ENCODE measurements at places on chromosomes 3 and 15.
A peak's percentile ranks its signal among the peaks of the same experiment; 100 is the strongest.

- peak; percentile 93 for DNase-seq
Observed at GRCh38 chr3:168933614-168934013, 729.9 kb downstream of the MECOM start.

DNA sequence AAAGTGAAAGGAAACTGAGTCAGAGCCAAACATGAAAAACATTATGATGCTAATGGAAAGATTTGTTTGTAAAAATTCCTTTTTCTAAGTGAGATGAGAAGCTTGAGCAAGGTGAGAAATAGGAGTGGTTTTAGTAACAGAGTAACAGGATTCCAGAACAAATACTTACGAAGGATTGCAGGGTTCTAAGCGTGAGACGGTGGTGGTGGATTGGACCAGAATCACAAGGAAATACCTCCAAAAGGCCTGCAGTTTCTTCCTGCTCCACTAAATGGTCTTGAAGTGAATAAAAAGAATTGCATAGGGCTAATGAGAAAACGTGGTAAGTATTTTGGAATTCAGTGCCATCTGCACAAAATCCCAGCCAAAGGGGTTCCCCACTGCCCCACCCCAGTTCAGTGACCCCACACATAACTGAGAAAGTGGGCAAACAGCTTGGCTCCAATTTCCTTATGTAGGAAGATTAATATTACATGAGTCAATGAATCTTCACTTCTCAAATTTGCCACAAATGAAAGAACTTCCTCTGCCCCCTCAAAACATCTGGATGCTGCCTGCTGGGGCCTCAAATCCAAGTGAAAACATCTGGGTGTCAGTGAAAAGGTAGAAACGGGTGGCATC lies 283.8 kb upstream of the NR2F2 start:
- DNase-seq: no peak

GRCh38 chr3:78978037-78978436 lies 789.8 kb downstream of the ROBO1 start:
- peak; percentile 36 for DNase-seq

- DNase-seq: no peak
Observed at GRCh38 chr3:31952205-31952604, 28.9 kb downstream of the OSBPL10 start.

GRCh38 chr3:136728473-136728872 lies 23.7 kb downstream of the STAG1 start:
- DNase-seq: no peak

DNA sequence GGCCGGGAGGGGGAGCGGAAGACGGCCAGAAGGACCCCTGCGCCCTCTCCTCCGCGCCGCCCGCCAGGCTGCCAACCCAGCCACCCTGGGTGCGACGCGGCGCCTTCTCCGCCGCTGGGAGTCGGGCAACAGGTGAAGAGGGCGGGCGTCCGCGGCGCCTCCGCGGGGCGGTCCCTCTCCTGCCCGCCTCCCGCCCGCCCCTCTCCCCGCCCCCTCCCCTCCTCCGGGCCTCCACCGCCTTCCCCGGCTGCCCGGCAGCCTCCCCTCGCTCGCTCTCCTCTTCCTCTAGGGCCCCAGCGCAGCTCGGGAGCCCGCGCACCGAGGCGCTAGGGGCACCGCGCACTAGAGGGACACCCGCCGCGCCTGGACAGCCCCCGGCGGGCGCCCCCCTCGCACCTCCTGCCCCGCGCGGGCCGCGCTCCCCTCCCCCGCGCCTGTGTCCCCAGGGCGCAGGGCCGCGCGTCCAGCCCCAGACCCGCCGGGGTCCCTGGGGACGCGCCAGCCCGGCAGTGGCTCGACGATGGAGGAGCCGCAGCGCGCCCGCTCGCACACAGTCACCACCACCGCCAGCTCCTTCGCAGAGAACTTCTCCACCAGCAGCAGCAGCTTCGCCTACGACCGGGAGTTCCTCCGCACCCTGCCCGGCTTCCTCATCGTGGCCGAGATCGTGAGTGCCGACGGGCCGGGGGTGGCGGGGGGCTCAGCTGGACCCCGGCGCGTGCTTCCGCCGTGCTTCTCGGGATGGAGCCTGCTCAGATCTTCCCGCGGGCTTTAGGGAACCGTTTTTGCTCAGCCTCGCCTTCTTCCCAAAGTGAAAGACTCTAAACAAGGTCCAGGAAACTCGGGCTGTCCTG lies at the start of gene CMTM8:
TSS of gene CMTM8 (plus strand) at position 228 of the 854 bp plus-strand sequence. CDS start at position 521, 293 bp downstream.
- peak; percentile 76 for DNase-seq

GRCh38 chr3:13235079-13235478 lies 161.8 kb upstream of the IQSEC1 start:
- DNase-seq: no peak

DNA sequence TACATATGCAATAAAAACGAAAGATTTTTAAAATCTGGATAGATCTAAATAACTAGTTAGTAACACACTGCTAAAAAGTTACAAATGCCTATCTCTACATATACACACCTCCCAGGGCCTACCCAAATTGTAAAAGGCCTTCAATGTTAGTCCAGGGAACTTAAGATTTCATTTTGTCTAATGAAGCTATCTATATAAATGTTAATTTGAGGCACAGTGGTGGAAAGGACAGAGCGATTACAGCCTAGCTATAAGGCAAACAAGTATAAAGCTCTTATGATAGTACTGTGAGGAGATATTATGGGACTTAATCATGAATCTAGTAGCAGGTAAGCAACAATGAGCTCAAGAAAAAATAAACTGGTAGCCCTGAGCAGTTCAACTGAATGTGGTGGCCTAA lies 101.7 kb downstream of the STAG1 start:
- DNase-seq: no peak

GRCh38 chr15:40594429-40594836 lies 384 bp downstream of the KNL1 start:
- no peak for DNase-seq

- no peak for DNase-seq
Observed at GRCh38 chr3:143063018-143063417, 56.6 kb upstream of the CHST2 start.

GRCh38 chr15:75517233-75517632 lies 61.9 kb downstream of the PTPN9 start:
- DNase-seq: no peak

DNA sequence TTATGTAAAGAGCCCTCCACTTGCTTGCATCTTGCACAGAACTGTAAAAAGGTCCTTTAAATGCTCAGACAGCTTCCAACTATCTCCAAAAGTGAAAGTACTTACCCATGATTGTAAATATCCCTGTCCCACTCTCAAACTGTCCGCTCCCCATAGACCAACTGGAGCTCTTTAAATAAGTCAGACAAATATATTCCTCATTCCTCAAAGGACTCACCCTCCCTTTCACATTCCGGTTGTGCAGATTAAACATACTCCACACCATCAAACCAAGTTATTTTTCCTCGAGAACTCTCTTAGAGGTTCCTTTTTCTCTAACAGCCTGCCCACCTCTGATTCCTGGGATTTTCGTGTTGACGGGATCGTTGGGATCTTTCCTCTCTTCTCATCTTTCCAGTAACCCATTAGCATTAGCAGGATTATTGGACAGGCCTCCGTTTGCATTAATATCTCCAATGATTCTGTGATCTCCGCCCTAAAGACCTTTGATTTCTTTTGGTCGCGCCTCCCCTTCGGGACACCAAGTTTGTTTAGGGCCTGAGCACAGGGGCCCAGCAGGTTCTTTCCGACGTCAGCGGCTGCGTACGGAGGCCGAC lies 763 bp downstream of the GOLGB1 start:
- peak; percentile 44 for DNase-seq

GRCh38 chr15:78676424-78677110 lies 35.6 kb upstream of the CHRNB4 start:
- DNase-seq: no peak

DNA sequence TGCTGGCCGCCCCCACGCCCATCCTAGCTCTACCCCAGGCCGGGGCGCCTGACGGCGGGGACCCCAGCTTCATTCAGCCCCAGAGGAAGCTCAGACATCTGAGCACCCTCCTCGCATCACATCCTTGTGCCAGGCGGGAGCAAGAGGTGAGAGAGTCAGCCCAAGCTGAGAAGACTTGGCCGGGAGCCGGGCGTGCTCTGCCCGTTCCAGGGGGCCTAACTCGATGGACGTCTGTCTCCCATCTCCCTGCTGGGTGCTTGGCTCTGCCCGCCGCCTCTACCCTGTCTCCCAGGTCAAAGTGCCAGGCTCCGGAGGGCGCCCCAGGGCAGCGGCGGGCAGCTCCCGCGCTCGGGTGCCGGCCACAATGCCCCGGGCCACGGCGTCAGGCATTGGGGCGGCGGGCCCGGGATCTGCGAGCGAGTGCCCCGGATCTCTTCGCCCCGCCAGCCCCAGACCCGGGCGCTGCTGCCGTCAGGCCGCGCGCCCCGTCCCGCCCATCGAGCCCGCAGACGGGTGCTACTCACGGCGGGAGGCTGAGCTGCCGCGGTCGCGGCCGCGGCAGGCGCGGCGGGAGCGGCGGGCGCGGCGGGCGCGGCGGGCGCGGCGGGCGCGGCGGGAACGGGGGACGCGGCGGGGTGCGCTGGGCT lies 388 bp downstream of the DAPK2 start:
- no peak for DNase-seq

DNA sequence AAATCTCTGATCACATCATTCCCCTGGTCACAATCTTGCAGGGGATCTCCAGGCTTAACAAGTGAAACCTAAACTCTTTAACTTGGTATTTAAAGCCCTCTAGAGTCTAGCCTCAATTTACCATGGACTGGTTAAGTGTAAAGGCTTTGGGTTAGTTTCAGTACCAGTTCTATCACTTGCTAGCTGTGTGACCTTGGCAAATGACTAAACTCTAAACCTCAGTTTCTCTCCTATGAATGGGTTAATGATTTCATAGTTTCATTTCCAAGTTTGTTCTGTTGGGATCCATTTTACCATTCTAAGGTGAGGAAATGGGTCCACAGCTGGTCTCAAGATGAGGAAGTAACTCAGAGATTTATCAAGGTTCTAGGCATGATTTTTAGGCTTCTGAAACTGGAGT lies 38.8 kb upstream of the TIMP4 start:
- DNase-seq: no peak

GRCh38 chr3:187039100-187039722 lies 100.1 kb downstream of the RPL39L start:
- DNase-seq: no peak

GRCh38 chr15:43903864-43904290 lies 77.1 kb downstream of the WDR76 start:
- peak; percentile 83 for DNase-seq

- peak; percentile 60 for DNase-seq
Observed at GRCh38 chr15:74156678-74157411, 16.7 kb upstream of the ISLR start.

GRCh38 chr15:63030101-63030551 lies 12.4 kb upstream of the TPM1 start:
- no peak for DNase-seq

GRCh38 chr15:100913961-100914360 lies 5.2 kb upstream of the LRRK1 start:
- DNase-seq: no peak

DNA sequence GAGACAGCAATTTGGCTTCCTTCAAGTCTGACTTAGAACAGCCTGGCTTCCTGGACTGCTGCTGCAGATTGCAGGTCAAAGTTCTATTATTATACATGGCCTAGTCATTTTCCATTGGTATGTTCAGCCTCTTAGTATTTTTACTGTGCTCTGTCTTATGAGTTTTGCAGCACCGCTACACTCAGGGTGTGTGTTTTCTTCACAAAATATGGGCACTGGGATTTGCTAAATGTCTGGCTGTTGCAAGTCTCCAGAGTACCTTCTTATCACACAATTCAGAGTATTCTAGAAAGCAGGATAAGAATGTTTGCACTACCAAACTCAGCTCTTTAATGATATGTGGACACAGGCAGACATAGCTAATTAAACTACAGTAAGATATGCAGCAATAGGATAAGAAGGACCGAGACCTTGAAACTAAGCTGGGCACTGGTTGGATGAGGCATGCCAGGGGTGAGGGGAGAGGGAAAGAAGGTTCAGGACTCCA lies 203.0 kb upstream of the PDZRN3 start:
- DNase-seq: no peak

GRCh38 chr15:97654481-97655076 lies 305.9 kb upstream of the ARRDC4 start:
- no peak for DNase-seq

DNA sequence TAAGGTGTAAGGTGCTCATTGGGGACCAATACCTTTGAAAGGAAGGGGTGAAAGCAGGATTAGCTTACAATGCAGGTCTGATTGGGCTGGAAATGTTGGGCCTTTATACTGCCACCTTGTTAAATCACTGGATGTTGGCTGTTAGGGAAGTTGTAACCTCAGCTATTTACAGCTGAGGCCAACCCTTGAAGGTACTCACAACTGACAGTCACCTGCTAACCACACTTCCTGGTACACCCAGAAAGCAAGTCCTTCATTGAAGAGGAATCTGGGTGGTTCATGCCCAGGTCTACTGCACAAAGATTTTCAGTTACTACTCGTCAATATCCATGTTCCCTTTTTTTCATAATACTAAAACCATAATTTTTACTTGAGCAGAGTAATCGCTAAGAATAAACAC lies 65.4 kb upstream of the CLDN18 start:
- no peak for DNase-seq

- peak; percentile 61 for DNase-seq
Observed at GRCh38 chr3:42184651-42185443, 81.1 kb downstream of the CCK start.

DNA sequence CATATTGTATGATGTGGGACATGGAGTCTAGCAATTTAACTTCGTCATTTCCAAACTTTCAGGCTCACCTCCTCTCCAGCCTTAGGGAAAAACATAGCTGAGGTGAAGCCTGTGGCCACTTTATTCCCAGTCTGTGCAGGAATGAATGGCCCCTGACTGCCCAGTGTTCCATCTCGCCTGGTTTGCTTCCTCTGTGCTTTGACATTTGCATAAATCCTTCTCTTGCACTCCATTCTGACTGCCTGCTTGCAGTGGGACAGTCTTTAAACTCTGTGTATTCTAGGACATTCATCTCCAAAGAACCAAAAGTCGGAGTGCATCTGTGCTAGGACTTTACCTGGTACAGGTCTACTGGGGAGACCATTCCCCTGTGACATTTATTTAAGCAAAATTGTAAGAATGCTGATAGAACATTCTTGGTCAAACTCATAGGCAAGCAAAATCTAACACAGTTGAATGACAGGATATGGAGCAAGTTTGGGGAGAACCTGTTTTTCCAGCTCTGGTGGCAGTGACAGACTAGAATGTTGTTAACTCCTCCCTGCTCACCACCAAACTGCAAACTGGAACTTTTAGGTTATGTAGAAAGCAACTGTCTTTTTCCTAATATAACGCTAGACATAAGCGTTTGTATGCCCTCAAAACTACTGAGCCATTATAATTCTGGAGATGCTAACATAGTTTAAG lies 22.1 kb downstream of the TMED3 start:
- DNase-seq: no peak

- peak; percentile 59 for DNase-seq
Observed at GRCh38 chr3:98329392-98330124, 24.1 kb upstream of the OR5K4 start.

- peak; percentile 93 for DNase-seq
Observed at GRCh38 chr15:44340410-44340809, 51.9 kb downstream of the GOLM2 start.

DNA sequence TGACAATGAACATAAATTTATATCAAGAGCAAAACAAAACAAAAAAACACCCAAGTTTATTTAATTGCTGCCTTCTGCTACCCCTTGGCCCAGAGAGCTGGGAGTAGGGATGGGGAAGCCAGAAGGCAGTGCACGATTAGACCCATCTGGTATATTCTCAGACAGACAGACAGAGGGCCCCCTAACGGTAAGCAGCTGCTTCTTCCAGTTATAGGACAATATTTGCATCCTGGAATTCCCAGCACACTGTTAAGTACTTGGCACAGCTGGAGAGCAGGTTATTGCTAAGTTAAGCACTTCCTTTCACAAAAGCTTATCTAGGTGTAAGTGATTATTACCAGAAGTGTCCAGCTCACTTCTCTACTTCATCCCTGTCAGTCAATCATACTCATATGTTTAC lies 39.3 kb downstream of the C2CD4B start:
- peak; percentile 24 for DNase-seq

Measured in astrocyte of the hippocampus (primary cell).